ENCODE measurements at places on chromosomes 6 and 20. TPM values are rescaled to one million over a fixed set of nuclear protein-coding genes. Genes with fewer than 3 reads are reported as not detected.

EEF1A2 gene
- total RNA-seq: 0.79 TPM

DYNLT2 gene
- 0.63 TPM for total RNA-seq

CCR6 gene
- total RNA-seq: not detected

LY6G6F gene
- total RNA-seq: not detected

OTOR gene
- not detected for total RNA-seq

DCDC2 gene
- total RNA-seq: not detected

SLC17A1 gene
- total RNA-seq: not detected

GSS gene
- total RNA-seq: 63.2 TPM
